Mesothelial cell of epicardium (in vitro differentiated cells): ENCODE measurements at places on chromosomes 12 and 14.

DNA sequence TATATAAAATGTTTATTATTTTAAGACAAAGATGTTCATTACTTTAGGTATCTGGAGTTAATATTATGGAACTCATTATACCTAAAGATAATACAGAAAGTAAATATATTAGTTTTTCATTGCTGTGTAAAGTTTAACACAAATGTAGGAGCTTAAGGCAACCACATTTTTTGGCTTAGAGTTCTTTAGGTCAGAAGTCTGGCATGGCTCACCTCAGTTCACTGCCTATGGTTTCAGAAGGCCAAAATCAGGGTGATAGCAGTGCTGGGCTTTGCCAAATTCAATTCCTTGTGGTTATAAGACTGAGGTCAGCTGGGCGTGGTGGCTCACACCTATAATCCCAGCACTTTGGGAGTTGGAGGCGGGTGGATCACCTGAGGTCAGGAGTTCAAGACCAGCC lies 35.5 kb upstream of the PRPF39 start:
- no peak overlapping the region for H3K27ac ChIP-seq
- H3K4me3 ChIP-seq: no peak overlapping the region
- H3K4me1 ChIP-seq: no peaks in the 10 kb centered on the region
- peaks cover 30% of the 10 kb centered on the region for H3K36me3 ChIP-seq
- H3K27me3 ChIP-seq: no peaks in the 10 kb centered on the region

GRCh38 chr12:31227401-31227981 lies 98.5 kb downstream of the SINHCAF start:
- no peaks in the 10 kb centered on the region for H3K27me3 ChIP-seq
- H3K36me3 ChIP-seq: no peaks in the 10 kb centered on the region
- H3K4me3 ChIP-seq: no peak overlapping the region

GRCh38 chr12:121550974-121551634 lies 29.7 kb downstream of the KDM2B start:
- H3K27ac ChIP-seq: no peak overlapping the region
- no peaks in the 10 kb centered on the region for H3K4me1 ChIP-seq
- H3K4me3 ChIP-seq: no peak overlapping the region
- no peak for DNase-seq
- peaks cover 5% of the 10 kb centered on the region for H3K36me3 ChIP-seq
- H3K27me3 ChIP-seq: no peaks in the 10 kb centered on the region

GRCh38 chr12:94421868-94422740 lies 37.6 kb downstream of the CEP83 start:
- no peak for DNase-seq
- peaks cover 6% of the 10 kb centered on the region for H3K4me1 ChIP-seq
- no peak overlapping the region for H3K27ac ChIP-seq
- no peaks in the 10 kb centered on the region for H3K27me3 ChIP-seq
- no peak overlapping the region for H3K4me3 ChIP-seq

DNA sequence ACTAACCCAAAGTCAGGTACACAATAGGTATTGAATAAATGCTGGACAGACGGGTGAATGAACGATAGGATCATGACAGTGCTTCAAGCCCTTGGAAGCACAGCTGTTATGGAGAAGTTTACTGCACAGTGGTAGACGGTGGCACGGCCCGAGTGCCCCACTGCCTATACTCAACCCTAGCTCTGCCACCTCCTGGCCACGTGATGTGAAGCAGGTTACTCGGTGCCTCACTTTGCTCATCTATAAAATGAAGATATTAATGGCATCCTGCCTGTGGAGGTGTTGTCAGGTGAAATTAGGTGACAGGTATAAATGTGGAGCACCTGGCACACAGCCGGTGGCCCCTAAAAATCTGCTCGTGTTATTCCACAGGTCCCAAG lies 5.8 kb downstream of the ASB2 start:
- no peaks in the 10 kb centered on the region for H3K36me3 ChIP-seq
- no peak overlapping the region for H3K27ac ChIP-seq
- H3K4me3 ChIP-seq: no peak overlapping the region
- H3K4me1 ChIP-seq: no peaks in the 10 kb centered on the region
- no peak for DNase-seq
- H3K27me3 ChIP-seq: no peaks in the 10 kb centered on the region

DNA sequence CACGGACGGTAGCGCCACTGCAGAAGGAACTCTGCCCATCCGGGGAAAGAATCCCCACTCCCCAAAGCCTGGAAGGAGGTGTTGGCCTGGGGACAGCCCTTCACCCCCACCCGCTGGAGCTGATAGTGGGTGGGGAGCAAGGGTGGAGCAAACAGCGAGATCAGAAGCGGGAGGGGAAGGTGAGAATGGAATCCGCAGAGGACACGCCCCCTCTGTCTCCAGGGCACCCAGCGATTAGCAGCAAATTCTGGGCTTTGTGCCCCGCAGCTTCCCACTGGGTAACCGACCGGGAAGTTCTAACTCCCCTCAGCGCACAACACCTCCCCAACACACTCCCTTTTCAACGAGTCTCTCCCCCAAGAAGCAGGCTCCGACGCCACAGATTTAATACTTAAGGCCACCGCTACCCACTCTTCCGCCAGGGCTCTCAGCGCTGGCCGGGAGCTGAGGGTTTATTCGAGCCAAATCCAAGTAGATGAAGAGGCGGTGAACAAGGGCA lies 1.4 kb downstream of the SLC25A29 start:
- H3K27ac ChIP-seq: peak overlapping the region; percentile 82
- peaks cover 23% of the 10 kb centered on the region for H3K4me1 ChIP-seq
- no peak for DNase-seq
- no peaks in the 10 kb centered on the region for H3K27me3 ChIP-seq
- peaks cover 1% of the 10 kb centered on the region for H3K36me3 ChIP-seq

DNA sequence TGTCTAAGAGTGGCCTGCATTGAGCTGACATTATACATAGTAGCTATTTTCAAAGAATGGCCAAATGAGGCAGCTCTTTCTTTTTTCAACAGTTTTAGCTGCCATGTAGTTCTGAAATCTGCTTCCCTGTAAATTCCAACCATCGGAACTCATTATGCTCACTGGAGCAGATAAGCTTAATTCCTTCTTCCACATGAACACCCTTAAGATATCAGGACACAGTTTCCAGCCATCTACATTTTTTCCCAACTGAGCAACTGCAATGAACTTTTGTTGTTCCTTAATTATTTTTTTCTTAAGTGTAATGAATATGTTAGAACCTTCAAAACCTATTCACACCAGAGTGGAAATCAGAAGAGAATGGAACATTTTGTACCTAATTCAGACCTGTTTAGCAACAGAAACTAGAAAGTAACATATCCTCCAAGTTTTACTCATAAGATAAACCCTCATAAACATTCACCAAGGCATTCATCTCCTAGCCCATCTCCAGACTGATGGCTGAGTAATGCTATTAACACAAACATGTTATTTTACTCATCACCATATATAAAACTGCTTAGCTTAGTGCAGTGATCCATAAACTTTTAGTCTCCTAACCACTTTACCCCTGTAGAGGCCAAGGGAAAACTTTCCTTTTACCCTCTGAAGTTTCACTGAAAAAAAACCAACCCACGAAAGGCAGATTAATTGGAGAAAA lies 296.1 kb upstream of the SYT1 start:
- H3K4me1 ChIP-seq: peaks cover 7% of the 10 kb centered on the region
- H3K36me3 ChIP-seq: no peaks in the 10 kb centered on the region
- no peak overlapping the region for H3K27ac ChIP-seq
- H3K4me3 ChIP-seq: no peak overlapping the region
- no peaks in the 10 kb centered on the region for H3K27me3 ChIP-seq

GRCh38 chr14:37579274-37579673 lies 15.8 kb downstream of the FOXA1 start:
- H3K27ac ChIP-seq: peak overlapping the region; percentile 1
- peaks cover 1% of the 10 kb centered on the region for H3K4me1 ChIP-seq
- H3K36me3 ChIP-seq: no peaks in the 10 kb centered on the region
- H3K4me3 ChIP-seq: no peak overlapping the region

GRCh38 chr12:108324351-108325017 lies 14.6 kb downstream of the CMKLR1 start:
- no peaks in the 10 kb centered on the region for H3K36me3 ChIP-seq
- no peak overlapping the region for H3K27ac ChIP-seq
- no peak overlapping the region for H3K4me3 ChIP-seq
- no peaks in the 10 kb centered on the region for H3K4me1 ChIP-seq

DNA sequence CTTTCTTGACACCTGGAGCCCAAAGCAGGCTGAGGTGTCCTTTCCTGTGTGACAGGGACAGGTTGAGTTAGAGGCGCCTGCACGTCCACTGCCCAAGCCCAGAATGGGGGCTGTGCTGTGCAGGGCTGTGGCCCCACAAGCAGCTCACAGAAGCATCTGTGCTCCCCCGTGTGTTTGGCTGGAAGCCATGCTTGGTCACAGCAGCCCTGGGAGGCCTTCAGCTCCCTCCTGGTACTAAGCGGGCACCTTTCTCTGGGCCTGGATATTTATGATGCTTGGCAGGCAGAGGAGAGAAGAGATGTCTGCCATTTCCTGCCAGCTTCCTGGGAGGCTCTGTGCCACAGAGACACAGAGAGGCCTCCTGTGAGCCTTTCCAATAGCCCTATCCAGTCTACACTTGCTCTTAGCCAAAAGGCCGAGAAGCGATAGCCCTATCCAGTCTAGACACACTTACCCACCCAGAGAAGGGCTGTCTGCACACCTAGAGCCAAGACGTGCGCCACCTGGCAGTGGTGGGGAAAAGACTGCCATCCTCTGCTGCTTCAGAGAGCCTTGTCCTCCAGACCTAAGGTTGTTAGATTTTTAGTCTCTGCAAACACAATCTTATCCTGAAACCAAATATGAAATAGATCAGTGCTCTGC lies 117.4 kb downstream of the GCH1 start:
- DNase-seq: no peak
- no peaks in the 10 kb centered on the region for H3K27me3 ChIP-seq
- H3K27ac ChIP-seq: no peak overlapping the region
- H3K4me1 ChIP-seq: no peaks in the 10 kb centered on the region
- H3K4me3 ChIP-seq: no peak overlapping the region

GRCh38 chr12:6765634-6766581 lies at the start of gene PTMS:
PTMS (plus strand) TSS chr12:6766363; CDS start chr12:6766706, 343 bp downstream.
- peaks cover 55% of the 10 kb centered on the region for H3K4me1 ChIP-seq
- DNase-seq: peak; percentile 85
- H3K36me3 ChIP-seq: peaks cover 3% of the 10 kb centered on the region
- H3K4me3 ChIP-seq: peak within 1 kb of the TSS; percentile 92
- H3K27me3 ChIP-seq: no peaks in the 10 kb centered on the region

DNA sequence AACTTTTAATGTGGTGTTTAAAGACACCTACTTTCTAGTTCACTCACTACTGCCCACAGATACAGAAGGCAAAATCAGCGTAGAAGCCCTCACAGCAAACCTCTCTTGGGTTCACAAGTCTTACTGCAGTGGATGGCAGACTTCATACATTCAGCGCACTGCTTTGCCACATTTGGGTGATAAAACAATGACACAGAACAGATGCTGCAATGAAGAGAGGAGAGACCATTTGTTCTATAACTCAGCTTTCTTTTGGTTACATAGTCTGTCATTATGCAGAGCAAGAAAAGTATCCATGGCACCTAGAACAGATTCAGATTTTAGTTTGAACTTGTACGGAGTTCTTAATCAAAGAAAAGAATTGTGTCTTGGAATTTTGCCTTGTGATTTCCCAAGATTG lies 459.0 kb downstream of the BCAT1 start:
- H3K27me3 ChIP-seq: no peaks in the 10 kb centered on the region
- H3K4me3 ChIP-seq: no peak overlapping the region
- DNase-seq: no peak
- peaks cover 4% of the 10 kb centered on the region for H3K4me1 ChIP-seq
- H3K36me3 ChIP-seq: no peaks in the 10 kb centered on the region
- H3K27ac ChIP-seq: no peak overlapping the region

- H3K4me1 ChIP-seq: no peaks in the 10 kb centered on the region
- DNase-seq: no peak
Measured at GRCh38 chr12:107447336-107447735, 238.3 kb upstream of the PWP1 start.

- H3K27ac ChIP-seq: no peak overlapping the region
- no peaks in the 10 kb centered on the region for H3K36me3 ChIP-seq
- DNase-seq: no peak
- H3K4me3 ChIP-seq: no peak overlapping the region
- H3K4me1 ChIP-seq: no peaks in the 10 kb centered on the region
Measured at GRCh38 chr14:50839048-50839447, 8.1 kb upstream of the NIN start.

GRCh38 chr12:64720884-64721283 lies 38.3 kb downstream of the GNS start:
- no peak overlapping the region for H3K4me3 ChIP-seq
- H3K27me3 ChIP-seq: no peaks in the 10 kb centered on the region
- H3K27ac ChIP-seq: no peak overlapping the region
- no peaks in the 10 kb centered on the region for H3K4me1 ChIP-seq
- peaks cover 49% of the 10 kb centered on the region for H3K36me3 ChIP-seq
- DNase-seq: no peak

- H3K27ac ChIP-seq: no peak overlapping the region
- no peaks in the 10 kb centered on the region for H3K27me3 ChIP-seq
- H3K36me3 ChIP-seq: peaks cover 29% of the 10 kb centered on the region
- no peaks in the 10 kb centered on the region for H3K4me1 ChIP-seq
- H3K4me3 ChIP-seq: no peak overlapping the region
Measured at GRCh38 chr12:55771736-55772135, 28.8 kb downstream of the GDF11 start.

DNA sequence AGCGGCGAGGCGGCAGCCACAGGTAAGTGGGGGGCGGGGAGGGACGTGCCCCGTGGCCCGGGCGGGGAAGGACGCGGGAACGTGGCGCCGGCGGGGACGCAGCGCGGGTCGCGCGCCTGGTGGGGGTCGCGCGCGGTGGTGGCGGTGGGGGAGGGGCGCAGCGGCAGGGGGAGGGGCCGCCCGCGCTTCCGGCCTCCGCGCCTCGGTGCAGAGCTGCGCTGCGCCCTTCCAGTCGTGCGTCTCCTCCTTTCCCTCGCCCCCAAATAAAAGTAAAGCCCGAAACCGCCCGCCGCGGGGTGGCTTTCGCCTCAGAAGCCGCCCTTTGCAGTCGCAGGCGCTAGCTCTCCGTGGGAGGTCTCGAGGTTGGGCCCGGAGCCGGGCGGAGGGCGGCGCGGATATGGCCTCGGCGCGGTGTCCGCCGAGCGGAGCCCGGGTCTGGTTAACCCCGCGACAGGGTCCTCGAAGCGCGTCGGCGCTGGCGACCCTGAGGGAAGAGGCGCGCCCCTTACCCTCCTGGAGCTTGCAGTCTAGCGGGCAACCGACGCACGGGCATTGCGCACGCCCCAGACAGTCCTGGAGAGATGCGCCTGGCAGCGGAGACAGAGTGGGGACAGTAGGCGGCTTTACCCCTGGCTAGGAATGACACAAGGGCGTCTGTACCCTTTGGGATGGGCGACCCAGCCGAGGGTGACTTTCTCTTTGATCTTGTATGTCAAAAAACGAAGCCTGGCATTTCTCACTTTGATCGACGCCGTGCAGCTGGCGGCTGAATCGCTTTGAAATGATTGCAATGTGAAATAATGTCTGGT lies 589 bp downstream of the ATF1 start:
- peak; percentile 67 for DNase-seq
- peak overlapping the region; percentile 84 for H3K4me3 ChIP-seq
- peaks cover 5% of the 10 kb centered on the region for H3K36me3 ChIP-seq

DNA sequence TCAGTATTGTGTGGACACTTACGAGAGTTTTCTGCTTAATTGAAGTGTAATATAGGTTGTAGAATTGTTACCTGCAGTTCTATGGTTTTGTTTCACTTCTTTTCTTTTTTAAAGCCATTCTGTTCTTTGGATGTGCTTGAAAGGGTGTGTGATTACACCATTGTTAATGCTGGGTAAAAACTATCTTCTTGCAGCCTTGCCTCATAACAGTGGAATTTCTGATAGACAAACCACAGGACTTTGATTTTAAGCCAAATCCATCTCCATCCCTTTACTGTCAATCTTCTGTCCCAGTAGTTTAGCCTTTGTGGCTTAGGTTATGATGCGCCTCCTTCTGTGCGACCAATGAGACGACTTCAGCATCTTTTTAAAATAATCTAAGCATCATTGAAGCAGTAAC lies 182.3 kb downstream of the PELI2 start:
- H3K27me3 ChIP-seq: no peaks in the 10 kb centered on the region
- DNase-seq: no peak
- H3K36me3 ChIP-seq: peaks cover 3% of the 10 kb centered on the region
- no peak overlapping the region for H3K4me3 ChIP-seq
- H3K27ac ChIP-seq: no peak overlapping the region
